Stimulated activated CD8-positive, alpha-beta memory T cell treated with anti-CD3 and anti-CD28 coated beads, Interleukin-4, amount 100 ng/mL, for 1 hour (primary cell): ENCODE measurements at places on chromosomes 7 and 10.

- DNase-seq: no peak
Observed at GRCh38 chr7:28755255-28755654, 202.9 kb downstream of the TRIL start.

- DNase-seq: no peak
Observed at GRCh38 chr10:118737603-118738302, 17.0 kb downstream of the CACUL1 start.

DNA sequence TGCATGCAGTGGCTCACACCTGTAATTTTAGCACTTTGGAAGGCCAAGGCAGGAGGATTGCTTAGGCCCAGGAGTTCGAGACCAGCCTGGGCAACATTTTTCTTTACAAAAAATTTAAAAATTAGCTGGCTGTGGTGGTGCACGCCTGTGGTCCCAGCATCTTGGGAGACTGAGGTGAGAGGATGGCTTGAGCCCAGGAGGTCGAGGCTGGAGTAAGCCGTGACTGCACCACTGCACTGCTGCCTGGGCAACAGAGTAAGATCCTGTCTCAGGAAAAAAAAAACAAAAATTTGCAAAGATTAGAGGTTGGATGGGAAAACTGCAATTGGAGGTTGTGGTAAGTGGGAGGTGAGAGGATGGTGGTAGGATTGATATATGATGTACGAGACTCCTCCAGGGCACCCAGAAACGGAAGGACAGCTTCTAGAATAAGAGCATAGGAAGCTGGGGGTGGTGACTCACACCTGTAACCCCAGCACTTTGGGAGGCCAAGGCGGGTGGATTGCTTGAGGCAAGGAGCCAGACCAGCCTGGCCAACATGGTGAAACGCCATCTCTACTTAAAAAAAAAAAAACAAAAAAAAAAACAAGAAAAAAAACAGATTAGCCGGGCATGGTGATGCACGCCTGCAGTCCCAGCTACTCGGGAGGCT, 19.1 kb upstream of the PARP12 start:
- no peak for DNase-seq

DNA sequence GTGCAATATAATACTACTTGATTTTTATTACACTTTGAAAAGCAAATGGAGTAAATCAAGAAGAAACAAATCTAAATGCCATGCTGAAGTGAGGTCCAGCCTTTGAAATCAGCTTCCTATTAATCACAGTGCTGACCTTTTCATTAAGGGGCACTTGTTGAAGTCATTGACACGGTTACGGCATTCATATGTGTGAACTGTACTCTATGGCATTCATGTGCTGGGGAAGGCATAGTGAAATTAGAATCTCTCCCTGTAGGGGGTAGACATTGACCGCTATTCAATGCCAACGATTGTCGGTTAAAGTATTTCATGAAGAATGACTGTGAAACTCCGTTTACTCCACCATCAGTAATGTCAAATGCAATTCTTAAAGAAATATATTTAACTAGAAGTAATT, 296.1 kb upstream of the SEMA3A start:
- no peak for DNase-seq

DNA sequence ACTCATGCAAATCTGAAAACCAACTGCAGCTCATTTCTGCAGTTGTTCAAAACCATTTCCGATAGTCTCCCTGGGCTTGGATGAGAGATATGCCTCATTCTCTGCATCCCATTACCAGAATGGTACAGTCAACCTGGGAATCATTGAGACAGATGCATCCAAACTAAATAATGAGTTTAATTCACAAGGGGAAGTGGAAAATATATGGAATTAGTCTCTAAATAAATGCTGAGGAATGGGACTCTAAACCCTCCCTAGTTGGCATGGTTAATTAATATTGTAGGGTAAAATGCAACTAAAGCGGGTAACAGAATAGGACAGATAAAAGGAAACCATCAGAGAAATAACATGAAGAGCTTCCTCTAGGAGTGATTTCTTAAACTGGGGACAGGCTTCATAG, 118.9 kb downstream of the AMPH start:
- no peak for DNase-seq

- DNase-seq: no peak
Observed at GRCh38 chr10:29346296-29347001, 57.6 kb downstream of the LYZL1 start.

GRCh38 chr10:49557681-49558080, 18.8 kb upstream of the ERCC6 start:
- DNase-seq: no peak

- no peak for DNase-seq
Observed at GRCh38 chr10:72814099-72814790, 79.3 kb upstream of the OIT3 start.

GRCh38 chr7:83441-83840, 108.9 kb upstream of the FAM20C start:
- DNase-seq: no peak

DNA sequence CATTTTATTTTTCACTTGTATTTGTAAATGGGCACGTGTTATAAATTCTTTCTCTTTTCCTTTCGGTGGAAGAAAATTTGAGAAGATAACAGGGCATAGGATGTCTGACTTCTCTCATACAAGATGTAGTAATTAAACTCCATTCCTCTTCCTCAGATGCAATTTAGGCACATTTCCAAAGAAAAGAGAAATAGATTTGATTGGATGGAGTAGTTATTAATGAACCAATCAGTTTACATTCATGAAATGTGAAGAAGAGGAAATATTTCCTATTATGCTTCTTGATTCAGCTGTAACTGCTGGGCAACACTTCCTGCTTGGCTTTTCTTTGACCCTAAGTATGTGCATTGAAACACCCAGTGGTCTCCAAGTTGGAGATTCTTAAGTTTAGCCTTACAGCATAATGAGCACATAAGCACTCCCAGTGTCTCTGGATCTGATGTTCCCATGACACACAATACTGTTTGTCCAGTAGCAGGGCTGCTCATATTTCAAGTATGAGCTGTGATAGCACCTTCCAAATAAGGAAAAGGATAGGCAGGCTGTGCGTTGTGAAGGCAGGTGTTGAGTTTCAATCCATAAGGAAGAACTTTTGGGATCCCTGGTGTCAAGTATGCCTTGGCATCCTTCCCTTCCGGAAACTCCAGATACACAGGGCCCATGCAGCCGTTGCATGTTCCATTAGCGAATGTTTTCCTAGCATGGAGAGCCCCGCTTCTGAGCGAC, 33.4 kb upstream of the COBL start:
- no peak for DNase-seq

DNA sequence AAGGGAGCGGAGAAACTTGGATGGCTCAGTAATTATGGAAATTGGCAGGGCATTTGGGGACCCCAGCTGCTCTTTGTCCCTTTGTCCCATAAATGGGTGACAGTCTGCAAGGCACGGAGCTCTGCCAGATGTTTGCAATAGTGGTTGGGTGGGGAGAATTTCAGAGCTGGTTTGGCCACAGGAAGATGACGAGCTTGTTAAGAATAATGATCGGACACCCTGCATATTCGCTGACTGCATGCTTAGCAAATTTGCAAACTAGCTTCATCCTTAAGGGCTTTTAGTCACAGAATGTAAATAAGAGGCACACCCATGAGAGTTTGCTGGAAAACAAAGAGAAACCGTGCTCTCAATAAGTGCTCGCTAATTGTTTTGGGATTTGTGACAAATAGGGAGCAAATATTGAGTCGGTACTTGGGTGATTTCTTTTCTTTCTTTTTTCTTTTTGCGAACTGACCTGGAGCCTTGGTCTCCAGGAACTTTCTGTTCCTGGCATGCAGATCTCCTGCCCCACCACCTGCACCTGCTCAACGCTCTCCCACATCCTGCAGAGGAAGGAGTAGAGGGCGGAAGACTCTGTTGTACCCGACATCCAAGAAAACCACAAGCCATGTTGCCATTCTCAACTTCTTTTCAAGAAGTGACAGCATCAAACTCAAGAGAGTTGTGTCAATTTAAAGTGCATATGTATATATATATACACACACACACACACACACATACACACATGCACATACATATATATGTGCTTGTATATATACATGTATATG, 238.9 kb downstream of the CAMK1D start:
- DNase-seq: no peak

DNA sequence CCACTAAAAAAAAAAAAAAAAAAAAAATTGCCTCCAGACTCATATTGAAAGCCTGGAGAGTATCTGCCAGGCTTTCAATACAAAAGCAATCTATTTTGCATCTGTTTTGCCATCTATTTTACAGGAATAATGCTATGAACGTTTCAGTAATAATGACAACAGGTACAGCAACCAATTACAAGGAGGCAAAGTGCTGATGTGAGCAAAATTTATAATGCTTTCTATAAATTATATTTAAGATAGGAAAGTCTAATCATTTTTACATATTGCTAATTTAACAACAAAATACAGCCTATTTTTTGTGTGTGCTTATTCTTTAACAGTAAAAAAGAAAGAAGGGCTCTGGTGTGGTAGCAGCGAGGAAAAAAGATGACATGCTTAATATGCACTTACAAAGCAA, 10.0 kb downstream of the WDR91 start:
- DNase-seq: no peak

- DNase-seq: no peak
Observed at GRCh38 chr7:98774884-98775283, 94.9 kb downstream of the TMEM130 start.

DNA sequence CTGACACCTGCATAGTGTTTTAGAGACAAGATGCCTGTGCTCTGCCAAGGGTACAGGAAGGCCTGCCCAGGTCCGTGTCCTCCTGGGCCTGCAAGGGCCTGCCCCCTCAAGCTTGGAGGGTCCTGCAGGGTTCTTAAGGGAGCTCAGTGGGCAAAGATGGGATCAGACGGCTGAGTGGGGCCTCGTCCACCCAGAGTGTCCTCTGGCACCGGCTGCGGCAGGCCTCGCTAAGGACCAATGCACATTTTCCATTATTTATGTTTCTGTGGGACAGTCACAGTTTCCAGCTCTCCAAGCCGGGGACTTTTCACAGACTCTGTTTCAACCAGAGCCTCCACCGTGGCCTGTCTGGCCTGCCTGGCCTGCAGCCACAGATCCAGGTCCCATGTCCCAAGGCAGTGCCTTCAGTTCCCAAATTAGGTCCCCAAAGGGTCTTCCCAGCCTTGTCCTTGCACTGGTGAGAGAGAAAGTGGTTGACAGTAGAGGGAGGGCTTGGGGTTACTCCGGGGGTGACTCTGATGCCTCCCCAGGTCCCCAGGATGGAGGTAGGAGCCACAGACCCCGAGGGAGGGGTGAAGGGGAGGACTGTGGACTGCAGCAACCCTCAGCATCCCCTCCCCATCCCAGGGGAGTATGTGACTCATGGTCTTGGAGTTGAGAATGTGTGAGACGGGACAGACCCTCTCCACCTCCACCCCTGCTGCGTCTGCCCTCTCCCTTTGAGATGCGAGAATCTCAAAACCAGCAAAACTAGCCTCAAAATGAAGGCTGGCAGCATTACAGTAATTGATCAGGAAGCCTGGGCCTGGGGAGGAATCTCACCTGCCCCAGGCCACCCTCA, 14.8 kb downstream of the MYL10 start:
- DNase-seq: no peak

DNA sequence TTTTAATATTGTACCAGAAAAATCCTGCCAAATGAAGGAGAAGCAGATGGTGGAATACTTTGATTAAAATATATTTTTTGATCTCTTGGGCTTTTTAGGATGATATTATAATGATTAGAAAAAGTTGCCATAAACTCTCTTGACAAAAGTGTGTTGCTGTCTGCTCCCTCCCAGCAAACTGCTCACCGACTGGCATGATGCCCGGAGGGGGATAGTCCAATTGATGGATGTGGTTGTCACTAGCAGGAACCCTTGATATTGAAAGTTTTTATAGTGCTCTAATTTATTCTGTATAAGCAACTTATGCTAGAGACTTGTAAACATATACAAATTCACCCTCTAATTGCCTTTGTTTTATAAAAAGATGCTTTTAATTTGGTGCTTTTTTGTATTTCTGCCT, 114.0 kb downstream of the DNAH11 start:
- DNase-seq: no peak

DNA sequence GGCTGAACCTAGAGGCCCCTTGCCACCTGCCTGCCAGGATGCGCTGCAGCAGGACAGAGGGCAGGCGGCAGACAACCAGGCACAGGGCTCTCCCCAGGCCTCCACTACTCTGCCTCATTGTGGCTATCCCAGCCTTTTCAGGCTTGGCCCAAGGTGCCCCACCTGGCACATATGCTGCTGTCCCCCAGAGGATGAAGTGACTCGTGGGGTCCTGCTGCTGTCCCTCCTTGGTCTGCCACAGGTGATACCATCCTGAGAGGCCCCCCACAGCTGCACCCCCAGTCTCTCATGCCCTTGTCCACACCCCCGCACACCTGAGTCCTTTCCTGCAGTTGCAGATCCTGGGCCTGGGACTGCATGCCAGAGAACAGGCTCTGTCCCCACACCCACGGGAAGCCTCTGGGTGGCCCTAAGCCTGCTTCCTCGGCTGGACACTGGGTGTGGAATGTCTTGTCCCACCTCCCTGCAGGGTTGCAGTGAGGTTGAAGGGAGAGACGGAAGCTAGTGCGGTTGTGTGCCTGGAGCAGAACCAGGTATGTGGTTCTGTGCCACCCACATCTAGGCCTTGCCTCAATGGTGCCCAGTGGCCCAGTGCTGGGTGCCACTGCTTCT, 55.3 kb downstream of the RASGEF1A start:
- no peak for DNase-seq

DNA sequence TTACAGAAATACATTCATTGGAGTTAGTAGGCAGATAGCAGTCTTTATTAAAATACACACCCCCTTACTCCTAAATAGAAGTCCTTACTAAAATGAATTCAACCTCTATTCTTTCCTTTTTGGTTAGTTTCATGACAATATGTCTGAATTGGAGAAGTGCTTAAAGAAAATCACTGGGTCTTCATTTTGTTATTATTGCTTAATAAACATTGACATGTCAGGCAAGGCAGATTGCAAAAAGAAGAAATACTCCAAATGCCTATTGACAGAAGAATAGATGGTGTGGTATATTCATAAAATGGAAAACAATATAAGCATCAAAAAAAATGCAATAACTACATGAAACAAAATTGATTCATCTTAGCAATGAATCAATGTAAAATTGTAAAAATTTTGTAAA, 135.5 kb downstream of the TMEM26 start:
- no peak for DNase-seq

DNA sequence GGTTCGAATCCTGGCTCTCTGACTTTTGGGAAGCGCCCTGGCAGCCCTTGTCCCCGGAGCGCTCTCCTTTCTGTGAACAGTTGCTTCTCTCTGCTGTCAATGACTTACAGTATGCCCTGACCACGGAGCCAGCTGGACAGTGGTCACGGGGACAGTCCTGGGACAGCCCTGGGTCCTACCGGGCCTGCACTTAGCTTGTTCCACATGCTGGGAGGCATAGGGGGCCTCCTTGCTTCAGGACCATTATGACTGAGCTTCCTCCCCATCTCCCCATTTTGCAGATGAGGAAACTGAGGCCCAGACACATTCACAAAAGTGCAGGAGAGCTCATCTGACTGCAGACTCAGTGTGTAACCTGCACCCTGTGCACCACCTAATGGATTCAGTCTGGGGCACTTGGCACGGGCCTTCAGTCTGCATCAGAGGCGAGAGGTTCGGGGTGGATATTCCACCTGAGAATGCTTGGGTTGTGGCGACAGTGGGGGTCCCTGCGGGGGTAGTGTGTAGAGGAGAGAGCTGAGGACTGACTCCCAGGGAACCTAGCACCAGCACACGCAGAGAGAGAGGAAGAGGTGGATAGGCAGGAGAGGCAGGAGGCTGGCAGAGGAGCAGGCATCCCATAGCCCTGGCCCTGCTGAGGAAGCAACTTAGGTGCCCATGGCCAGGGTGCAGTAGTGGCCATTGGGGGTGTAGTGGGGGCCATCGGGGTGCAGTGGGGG, 1.6 kb downstream of the DOCK1 start:
- no peak for DNase-seq

GRCh38 chr7:70435634-70436033, 696.3 kb upstream of the GALNT17 start:
- DNase-seq: no peak
